ENCODE measurements at places on chromosomes 3 and 15.

DNA sequence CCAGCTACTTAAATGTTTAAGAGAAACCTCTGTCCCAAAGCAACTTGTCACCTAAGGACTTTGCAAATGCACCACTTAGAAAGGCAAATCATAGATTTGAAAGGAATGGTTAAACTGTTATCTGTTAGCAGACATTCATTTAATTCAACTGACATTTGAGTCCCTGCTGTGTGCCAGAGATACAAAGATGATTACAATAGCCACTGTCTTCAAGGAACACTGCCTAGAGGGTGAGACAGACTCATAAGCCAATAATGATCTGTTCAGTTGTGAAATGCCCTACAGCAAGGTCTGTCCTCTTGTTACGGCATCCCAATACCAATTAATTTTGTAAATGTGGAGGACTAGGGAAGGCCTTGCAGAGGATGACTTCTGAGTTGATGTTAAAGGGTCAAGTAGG lies 113.1 kb downstream of the ATG7 start:
- no peak for DNase-seq

GRCh38 chr3:23076437-23076836 lies 126.7 kb upstream of the UBE2E2 start:
- no peak for DNase-seq

- DNase-seq, result no peak
Observed at GRCh38 chr15:64949383-64950186, 37.9 kb downstream of the ANKDD1A start.

DNA sequence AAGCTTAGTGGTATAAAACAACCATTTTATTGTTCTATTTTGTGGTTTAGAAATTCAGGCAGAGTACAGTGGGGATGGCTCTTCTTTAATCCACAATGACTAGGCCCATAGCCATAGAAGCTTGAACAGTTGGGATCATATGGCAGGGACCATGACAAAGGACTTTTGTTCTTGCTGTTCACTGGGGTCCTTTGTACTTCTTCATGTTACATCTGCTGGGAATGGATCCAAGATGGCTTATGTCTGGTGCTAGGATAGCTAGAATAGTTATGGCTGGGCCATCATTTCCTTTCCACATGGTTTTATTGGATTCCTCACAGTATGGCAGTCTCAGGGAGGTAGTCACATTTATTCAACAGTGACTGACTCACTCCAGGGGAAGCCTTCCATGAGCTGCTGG lies 427.9 kb upstream of the AGTR1 start:
- peak; percentile 2 for DNase-seq

GRCh38 chr3:21237638-21238037 lies 513.4 kb downstream of the ZNF385D start:
- DNase-seq, result no peak

GRCh38 chr3:18809640-18810305 lies 338.5 kb upstream of the KCNH8 start:
- peak; percentile 28 for DNase-seq
